ENCODE measurements at places on chromosomes 7 and 10.

DNA sequence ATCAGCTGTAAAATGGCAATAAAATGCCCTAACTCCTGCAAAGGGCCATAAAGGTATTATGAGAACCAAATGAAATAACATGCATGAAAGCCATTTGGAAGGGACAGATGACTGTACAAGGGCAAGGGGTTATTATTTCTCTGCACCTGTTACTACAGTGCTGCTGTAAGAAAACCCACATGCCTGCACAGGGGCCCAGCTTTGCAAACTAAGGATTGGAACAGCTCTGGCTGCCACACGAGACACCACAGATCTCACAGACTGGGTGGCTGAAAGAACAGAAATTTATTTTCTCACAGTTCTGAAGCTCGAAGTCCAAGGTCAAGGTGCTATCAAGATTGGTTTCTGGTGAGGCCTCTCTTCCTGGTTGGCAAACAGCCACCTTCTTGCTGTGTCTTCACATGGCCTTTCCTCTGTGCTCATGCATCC, 409.0 kb upstream of the NRP1 start:
- no peak for DNase-seq

- DNase-seq: no peak
Measured at GRCh38 chr7:38561166-38561565, 70.0 kb downstream of the AMPH start.

GRCh38 chr7:36343548-36343947, 46.1 kb upstream of the ANLN start:
- no peak for DNase-seq

DNA sequence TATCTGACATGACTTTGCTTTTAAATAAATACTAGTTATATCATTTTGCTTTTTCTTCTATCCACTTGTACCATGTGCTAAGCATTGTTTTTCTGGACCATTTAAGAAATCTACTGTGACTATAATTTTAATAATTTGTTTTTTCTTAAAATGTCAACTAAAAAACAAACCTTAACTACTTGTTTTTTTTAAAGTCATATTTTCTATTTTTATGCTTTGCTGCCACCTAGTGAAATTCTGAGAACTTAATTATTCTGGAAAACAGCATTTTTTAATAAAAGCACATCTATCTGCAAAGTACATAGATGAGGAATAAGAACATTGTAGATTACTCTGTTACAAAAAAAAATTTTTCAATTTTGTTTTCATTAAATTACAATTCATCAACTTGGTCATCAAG, 47.4 kb downstream of the ORC5 start:
- no peak for DNase-seq

- DNase-seq: no peak
Measured at GRCh38 chr10:124119946-124120345, 26.5 kb upstream of the CHST15 start.

- DNase-seq: no peak
Measured at GRCh38 chr10:132001238-132001972, 19.7 kb upstream of the BNIP3 start.

GRCh38 chr7:55939514-55940123, 12.1 kb upstream of the MRPS17 start:
- DNase-seq: no peak

GRCh38 chr10:78441694-78442093, 408.0 kb downstream of the RPS24 start:
- DNase-seq: no peak

Data from stimulated activated CD4-positive, alpha-beta T cell treated with anti-CD3 and anti-CD28 coated beads, TNF-alpha, amount 100 ng/mL, for 24 hours (primary cell).